ENCODE measurements at places on chromosomes 3 and 15.

DNA sequence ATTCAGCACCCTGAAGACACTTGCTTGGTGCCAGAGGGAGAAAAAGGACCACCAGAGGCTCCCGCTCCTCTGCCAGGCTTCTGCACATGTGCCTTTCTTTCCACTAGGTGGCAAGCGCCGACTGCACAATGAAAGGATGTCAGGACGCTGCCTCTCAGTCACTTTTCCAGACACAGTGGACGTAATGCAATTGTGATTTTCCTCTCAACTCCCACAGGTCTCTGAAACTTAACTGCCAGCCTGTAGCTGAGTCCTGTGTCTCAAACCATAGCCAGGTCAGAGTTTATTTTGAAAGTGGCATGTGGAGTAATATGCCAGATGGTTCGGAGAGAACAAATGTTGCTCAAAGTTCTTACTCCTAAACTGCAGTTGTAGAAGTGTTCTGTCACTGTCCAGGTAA is 162.9 kb downstream of the ITPR1 start:
- DNase-seq: peak; percentile 47

DNA sequence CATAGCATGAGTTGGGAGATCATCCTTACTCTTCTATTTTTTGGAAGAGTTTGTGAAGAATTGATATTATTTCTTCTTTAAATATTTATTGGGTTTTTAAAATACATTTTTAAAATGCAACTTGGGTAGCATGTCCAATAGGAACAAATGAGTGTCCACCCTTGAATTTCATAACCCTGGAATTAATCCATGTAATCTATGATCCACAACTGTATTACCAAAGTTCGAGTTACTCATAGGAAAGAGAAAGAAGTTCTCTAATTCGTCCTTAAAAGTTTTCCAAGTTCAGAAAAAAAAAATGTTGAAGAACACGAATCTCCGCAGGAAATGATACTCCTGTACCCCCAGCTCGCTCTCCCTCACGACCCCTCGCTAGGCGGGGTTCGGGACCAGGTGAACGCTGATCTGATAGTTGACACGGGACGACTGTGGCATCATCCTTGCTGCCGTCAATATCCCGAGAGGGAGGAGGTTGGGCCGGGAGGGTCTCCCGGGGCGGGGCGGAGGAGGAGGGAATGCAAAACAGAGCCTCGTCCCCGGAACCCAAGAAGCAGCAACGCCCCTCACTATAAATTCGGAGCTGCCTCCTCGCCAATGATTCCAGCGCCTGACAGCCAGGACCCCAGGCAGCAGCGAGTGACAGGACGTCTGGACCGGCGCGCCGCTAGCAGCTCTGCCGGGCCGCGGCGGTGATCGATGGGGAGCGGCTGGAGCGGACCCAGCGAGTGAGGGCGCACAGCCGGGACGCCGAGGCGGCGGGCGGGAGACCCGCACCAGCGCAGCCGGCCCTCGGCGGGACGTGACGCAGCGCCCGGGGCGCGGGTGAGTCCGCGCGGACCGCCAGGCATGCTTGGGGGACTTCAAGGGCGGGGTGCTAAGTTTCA is at the start of gene AGTR1:
Gene AGTR1, plus strand, starts transcription at position 598 of the 884 bp plus-strand sequence. CDS start 43,133 bp downstream, outside the sequence.
- DNase-seq: peak; percentile 71

DNA sequence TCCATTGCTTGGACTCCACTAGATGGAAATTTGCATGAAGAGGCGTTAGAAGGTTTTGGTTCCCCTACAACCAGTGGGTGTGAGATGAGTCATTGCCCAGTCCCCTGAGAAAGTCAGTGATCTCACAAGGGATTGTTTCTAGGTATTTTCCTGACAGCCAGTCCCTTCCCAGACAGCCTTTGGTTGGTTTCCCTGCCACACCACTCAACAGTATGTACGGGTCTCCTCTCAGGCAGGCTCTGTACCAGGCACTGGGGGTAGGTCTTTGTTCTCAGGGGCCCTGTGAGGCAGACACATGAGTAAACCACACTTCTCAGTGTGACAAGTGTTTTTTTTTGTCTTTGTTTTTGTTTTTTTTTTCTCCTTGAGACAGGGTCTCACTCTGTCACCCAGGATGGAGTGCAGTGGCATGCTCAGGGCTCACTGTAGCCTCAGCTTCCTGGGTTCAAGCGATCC is 4.0 kb downstream of the LAMP3 start:
- no peak for DNase-seq

- DNase-seq: no peak
Observed at GRCh38 chr15:35540885-35541284, 5.1 kb downstream of the DPH6 start.

DNA sequence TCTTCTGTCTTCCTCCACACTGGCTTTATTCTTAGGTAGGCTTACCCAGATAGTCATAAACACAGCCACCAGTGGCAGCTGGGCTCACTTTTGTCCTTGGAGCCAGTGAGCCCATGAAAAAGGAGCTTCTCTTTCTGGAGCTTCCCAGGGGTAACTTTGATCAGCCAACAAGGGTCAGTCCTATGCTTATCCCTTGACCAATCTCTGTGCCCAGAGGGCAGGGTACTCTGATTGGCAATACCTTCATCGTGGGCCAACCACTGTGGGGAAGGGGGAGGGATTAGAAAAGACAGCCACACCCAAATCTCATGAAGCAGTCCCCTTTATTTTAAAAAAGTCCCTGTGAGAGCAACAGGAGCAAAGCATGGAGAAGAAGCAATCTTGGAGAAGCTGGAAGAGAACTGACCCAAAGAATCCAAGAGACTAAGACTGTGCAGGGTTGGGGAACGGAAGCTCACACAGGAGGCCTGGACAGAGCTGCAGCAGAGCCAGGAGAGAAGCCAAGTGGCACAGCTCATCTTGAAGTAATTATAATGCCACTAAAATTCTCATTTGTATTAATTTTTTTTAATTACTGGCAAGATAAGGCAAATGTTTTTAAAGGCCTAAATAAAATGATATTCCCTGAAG is 70.4 kb downstream of the SSUH2 start:
- no peak for DNase-seq

- DNase-seq: no peak
Observed at GRCh38 chr3:196236223-196236622, 19.9 kb downstream of the SLC51A start.

- DNase-seq: no peak
Observed at GRCh38 chr15:70583006-70583405, 180.4 kb downstream of the UACA start.

DNA sequence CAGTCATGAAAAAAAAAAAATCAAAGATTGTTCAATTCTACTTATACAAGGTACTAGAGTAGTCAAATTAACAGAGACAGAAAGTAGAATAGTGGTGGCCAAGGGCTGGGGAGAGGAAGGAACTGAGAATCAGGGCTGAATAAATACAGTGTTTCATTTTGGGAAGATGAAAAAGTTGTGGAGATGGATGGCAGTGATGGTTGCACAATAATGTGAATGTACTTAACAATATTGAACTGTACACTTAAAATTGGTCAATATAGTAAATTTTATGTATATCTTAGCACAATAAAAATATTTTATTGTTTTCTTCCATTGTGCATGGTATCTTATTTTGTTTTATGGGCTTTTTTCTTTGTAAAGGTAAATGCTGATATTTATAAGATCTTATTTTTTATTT is 262.2 kb upstream of the AGTR1 start:
- no peak for DNase-seq

DNA sequence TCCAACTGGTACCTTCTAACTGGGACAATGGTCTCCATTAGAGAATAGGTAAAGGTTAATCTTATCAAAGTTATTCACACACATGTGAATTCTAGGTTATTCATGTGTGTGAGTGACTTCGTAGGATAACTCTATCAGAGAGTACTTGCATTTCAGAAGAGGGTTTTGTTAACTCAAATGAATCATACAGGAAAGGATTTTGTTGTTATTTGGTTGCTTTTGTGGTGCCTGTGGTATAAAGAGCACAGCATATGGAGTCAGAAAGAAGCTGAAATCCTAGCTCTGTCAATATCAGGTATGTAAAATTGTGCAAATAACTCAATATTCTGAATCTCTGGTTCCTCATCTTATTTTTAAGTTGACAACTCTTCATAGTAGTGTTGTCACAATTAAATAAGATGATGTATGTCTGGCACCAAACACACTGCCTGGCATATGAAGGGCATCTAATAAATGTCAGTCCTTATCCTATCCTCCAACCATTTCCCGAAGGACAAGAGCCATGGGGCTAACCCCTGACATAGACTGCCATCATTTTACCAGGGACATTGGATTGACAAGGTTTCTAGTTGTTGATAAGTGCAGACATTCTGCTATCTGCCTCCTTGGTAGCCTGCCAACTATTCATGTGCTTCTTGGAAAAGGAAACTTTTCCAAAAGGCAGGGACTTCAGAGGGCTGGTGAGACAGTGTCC is 48.7 kb upstream of the CMSS1 start:
- DNase-seq: no peak

DNA sequence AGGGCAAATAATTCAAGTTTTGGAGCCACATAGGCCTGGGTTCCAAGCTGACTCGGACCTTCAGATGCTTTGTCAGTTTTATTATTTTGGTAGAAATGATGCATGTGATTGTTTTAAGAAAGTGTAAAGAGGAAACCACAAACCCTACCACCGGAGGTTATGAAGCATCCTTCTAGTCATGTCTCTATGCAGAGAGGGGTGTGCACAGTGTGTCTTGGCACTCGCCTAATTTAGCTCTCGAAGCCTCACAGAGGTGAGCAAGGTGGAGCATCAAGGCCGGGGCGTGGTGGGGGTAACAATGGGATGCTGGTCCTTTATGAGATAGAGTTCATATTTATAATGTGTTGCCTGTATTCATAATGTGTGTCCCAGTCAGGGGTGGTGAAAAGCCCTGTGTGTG is 63.7 kb upstream of the SMAD6 start:
- DNase-seq: no peak

DNA sequence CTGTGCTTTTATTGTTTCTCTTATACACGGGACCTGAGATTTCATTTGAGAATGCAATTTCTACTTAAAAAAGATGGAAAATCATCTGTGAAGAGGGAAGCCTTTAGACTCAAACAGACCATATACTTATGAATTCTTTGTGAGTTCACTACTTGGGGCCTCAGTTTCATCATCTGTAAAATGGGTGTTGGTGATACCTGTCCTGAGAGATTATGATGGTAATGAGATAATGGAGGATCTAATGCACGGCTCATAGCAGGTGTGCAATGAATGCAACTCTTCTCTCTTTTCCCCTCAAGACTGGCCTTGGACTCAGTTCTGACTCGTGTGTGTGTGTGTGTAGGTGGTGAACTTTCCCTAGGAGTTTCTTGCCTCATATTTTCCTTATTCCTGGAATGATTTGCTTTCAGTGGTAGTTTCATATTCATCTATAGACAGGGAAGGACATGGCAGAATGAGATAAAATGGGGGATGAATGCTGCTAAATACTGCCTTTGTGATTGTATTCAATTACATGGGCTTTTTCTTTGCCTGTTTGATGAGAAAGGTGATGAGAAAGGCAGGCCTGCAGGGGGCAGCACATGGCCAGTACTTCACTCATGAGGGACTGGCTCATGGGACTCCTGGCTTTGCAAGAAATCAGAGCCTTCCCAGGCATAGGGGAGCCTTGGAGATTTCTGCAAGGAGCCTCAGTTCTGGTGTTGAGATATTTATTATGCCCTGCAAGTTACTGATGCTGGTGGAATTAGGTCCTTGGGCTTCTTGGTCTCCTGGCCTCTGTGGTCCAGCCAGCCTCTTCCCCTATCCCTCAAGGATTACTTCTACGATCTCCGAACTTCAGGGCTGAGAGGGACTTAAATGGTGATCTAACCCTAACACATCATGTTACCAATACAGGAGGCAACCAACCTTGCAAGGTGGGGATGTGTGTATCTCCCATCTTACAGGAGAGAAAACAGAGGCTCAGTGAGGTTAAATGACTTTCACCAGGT is 70.7 kb downstream of the RPLP1 start:
- peak; percentile 64 for DNase-seq

GRCh38 chr3:181868576-181869082 is 156.9 kb downstream of the SOX2 start:
- no peak for DNase-seq

- no peak for DNase-seq
Observed at GRCh38 chr3:157594413-157594812, 91.2 kb upstream of the VEPH1 start.

DNA sequence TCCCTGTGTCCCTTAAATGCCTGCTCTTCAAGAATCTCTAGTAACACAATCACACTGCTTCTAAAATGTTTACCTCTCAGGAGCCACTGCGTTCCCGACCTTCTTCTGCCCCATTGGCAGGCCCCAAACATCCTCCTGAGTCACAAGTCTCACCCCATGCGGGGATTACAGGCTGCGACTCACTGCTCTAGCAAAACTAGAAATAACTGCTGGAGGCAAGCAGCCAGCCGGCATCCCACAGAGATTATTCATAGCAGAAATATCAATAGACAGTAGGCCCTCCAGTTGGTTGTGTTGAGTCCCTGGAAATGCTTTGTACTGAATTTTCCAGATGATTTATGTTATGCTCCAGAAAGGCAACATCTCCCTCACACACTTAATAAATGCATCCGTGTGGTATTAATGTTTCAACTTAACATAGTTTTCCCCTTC is 64.8 kb downstream of the RFTN1 start:
- no peak for DNase-seq

DNA sequence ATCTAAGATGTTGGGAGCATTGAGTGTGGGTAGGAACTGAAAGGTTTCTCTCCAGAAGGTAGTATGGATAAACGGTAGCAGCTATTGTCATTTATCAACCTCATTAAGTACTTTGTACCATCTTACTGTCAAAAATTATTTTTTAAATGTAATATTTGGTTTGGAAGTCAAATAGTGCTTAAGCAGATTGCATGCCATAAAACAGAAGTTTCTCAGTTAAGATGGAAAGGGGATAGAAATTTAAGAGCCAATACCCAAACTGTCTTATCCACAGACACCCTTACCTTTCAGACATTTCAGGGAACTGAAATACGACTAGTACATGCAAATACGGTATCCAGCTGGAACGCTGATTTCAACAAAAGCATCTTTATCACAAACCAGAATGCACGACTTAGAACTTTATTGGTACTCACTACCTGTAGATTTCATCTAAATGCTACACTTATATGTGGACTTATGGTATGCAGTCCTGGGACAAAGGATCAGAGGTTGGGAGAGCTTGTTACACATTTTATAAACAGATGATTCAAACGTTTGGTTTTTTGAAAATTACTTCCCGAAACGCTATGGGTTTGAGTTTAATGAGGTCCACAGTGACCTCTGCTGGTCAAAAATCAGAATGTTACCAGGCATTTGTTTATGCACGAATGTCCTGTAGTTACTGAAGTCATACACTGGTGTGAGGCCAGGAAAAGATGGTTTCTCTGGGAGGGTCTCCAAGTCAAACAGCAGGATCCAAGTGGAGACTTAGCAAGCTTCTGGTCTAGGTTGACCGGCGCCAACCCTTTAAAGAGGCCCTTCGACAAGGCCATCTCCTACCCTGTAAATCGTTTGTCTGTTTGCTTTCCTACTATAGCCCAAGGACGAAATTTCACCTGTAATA is 45.7 kb upstream of the DUT start:
- peak; percentile 73 for DNase-seq

DNA sequence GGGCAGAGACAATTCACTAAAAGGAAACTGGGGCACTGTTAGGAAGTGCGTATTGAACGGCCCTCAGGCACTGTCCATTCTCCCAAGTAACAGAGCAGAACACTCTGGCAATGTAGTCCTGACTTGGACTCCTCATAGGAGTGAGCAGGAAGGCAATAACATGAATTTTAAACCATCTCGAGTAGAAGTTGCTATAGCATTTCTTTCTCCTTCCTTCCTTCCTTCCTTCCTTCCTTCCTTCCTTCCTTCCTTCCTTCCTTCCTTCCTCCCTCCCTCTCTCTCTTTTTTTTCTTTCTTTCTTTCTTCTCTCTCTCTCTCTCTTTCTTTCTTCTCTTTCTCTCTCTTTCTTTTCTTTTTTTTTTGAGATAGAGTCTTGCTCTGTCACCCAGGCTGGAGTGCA is 46.4 kb upstream of the TRA2B start:
- DNase-seq: no peak

- DNase-seq: no peak
Observed at GRCh38 chr3:61646851-61647525, 85.6 kb downstream of the PTPRG start.
